ENCODE measurements at places on chromosomes 16 and 17.

DNA sequence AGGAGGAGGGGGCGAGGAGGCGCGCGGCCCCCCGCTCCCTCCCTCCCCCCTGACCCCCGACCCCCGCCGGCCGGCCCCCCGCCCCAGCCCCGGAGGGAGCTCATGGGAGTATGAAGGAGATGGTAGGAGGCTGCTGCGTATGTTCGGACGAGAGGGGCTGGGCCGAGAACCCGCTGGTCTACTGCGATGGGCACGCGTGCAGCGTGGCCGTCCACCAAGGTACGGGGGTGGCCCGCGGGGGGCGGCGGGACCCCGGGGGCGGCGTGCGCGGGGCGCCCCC, 390 bp downstream of the MLLT6 start:
- DNase-seq, result no peak

DNA sequence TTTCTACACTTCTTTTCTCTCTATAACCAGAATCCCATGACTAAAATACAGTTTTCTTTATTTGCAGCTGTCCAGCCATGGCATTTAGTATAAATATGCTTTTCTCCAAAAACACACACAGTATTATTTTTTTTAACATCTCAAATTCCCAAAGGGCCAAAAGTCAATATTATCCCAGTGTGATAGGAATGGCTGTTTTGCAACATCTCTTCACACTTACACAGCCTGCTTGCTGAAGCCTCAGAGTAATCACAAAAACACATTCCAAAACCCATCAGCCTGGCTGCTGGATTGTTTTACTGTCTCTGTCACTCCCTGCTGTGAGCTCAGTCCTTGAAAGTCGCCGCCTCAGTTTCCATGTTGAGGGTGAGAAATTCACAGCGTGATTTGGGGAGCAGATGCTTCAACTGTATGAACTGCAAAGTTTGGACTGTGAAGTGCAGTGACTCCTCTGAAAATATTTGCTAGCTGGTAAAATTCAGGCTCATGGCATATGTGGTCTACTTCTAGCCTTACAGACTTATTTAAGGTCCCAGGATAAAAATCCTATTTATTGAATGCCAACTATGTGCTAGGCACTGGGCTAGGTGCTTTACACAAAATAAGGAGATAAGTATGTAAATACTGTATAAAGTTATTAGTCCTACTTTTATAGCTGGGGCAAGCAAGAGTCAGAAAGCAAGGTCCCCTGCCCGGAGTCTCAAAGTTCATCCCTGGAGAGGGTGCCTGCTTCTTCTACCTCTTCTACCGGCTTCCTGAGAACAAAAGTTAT, 116.5 kb downstream of the SOCS1 start:
- DNase-seq, result no peak

DNA sequence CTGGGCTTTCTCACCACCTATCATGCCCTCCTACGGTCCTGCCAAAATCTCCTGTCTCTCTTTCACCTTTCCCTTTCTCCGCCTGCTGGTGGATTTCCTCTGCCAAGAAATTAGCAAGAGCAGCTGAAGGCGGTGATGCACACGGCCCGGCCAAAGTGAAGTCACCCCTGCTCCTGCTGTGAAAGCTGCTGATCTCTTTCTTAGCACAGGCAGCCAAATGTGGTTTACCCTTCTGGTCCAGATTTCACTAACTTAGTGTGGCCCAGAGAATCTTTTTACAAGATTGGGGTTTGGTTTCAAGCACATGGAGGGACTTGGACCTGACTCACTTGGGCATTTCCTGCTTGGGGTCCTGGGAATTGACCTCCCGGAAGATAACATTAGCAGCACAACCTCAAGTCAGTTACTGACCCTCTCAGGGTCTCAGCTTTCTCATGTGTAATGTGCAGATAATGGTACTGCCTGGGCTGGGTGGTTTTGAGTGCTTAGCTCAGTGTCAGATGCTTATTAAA, 155.7 kb downstream of the SOCS1 start:
- DNase-seq, result no peak

GRCh38 chr16:81629034-81629802, 149.9 kb upstream of the PLCG2 start:
- DNase-seq, result no peak

GRCh38 chr17:65406552-65406951, 154.9 kb downstream of the AXIN2 start:
- DNase-seq, result no peak

DNA sequence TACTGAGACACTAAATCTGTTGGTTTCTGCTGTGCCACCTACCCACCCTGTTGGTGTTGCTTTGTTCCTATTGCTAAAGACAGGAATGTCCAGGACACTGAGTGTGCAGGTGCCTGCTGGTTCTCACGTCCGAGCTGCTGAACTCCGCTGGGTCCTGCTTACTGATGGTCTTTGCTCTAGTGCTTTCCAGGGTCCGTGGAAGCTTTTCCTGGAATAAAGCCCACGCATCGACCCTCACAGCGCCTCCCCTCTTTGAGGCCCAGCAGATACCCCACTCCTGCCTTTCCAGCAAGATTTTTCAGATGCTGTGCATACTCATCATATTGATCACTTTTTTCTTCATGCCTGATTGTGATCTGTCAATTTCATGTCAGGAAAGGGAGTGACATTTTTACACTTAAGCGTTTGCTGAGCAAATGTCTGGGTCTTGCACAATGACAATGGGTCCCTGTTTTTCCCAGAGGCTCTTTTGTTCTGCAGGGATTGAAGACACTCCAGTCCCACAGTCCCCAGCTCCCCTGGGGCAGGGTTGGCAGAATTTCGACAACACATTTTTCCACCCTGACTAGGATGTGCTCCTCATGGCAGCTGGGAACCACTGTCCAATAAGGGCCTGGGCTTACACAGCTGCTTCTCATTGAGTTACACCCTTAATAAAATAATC, 14.6 kb downstream of the STH start:
- no peak for DNase-seq

DNA sequence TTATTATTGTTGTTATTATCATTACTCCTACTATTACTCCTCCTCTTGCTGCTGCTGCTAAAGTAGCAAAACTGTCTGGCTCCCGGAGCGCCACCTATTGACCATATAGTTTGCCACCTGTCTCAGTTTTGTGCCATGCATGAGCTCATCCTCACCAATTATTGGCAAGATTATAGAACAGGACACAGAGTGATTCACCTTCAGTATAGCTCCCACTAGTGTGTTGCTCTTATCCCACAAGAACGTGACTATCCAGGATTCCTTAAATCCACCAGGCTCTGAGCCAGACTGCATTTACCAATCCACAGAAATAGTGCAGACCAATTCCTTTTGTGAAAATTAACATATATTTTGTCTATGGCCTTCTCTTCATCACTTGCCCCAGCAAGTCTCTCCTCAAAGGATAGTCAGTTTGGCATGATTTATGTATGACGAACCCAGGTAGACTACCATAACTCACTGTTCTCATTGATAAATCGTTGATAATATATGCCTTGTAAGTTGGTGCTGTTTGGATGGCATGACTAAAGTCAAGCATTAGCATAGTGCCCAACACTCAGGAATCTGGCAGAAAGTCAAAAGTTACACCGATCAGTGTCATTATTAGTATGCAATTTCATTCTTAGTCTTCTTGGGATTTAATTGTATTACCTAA, 405.5 kb upstream of the HSBP1 start:
- no peak for DNase-seq

GRCh38 chr17:36535669-36536081, 888 bp downstream of the PIGW start:
- no peak for DNase-seq

DNA sequence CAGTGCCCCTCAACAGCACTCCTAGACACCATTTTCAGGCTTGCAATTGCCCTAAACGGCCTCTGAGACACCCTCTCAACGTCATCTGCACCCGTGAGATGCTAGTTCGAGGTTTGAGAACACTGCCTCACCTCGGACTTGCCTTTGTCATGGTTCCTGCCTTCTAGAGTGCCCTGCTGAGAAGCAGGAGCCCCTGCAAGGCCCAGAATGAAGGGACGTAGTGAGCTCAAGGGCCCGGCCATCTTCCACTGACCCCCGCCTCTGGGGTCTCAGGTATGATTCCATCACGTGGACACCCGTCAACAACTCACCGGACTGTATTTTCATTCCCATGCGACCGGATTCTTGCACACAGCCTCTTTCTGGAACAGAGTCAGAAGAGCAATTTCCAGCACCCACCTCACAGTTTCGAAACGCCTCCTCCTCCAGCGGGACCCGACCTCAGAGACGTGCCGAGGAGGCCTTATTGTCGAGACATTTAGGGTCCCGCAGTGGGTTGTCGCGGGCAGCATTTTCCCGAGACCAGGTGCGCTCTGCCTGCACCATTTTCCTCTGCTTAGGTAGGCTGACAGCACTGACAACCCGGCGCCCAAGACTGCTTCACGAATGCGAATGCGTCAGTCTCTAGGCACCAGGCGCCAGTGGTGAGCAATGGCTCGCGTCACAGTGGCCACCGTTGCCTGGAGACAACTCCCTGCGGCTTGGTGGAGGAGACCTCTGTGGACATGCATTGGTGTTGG, 999.9 kb downstream of the KCNJ18 start:
- no peak for DNase-seq

GRCh38 chr17:57086069-57086930, 1.3 kb downstream of the AKAP1 start:
- DNase-seq, result no peak

- no peak for DNase-seq
Observed at GRCh38 chr16:50667497-50668367, 13.4 kb downstream of the SNX20 start.

DNA sequence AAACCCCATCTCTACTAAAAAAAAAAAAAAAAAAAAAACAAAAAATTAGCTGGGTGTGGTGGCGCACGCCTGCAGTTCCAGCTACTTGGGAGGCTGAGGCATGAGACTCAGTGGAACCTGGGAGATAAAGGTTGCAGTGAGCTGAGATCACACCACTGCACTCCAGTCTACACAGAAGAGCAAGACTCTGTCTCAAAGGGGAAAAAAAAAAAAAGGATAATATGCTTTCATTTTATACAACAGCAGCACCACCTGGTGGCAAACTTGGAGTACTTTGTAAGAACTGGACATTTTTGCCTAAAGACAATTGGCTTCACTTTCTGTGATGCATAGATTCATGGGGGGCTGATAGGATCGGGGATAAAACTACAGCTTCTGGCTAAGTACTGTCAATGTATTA, 8.5 kb downstream of the CHTF8 start:
- no peak for DNase-seq

- no peak for DNase-seq
Observed at GRCh38 chr16:80541306-80541694, 507 bp downstream of the DYNLRB2 start.

- no peak for DNase-seq
Observed at GRCh38 chr17:3956327-3956957, 7.8 kb downstream of the ATP2A3 start.

DNA sequence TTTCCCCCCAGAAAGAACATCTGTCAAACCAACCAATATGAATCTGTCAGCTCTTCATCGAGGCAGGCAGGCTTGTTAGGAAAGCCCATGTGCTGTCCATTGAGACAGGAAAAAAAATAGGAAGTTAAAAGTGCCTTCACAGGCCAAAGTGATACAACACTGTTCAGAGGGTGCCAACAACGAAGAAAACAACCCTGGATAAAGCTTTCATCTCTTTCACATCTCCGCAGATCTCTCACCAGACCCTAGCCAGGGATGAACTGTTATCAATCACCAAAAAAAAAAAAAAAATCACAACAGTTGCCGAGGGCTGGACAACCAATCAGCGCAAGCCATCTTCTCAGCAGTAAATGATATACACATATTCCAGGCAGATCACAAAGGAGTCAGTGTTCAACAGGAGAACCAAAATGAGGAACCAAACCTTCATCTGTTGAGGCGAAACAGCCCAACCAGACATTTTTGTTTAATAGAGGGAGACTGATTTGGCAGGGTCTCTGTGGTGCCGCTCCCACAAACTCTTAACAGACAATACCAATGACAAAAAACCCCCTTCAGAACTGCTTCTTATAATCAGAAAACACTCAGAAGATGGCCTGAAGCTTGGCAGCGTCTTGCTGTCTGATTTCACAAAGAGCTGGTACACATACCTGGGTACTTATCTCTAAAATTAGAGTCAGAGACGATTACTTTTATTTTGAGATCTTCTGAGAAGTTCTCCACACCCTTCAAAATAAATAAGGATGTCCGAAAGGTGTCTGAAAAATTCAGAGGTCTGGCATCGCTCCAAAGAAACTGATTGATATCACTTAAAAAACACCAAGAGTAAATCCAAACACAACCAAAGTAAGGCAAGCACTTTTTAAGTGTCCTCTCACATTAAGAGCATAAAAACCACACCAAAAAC, 1.8 kb downstream of the MAP3K14 start:
- no peak for DNase-seq

DNA sequence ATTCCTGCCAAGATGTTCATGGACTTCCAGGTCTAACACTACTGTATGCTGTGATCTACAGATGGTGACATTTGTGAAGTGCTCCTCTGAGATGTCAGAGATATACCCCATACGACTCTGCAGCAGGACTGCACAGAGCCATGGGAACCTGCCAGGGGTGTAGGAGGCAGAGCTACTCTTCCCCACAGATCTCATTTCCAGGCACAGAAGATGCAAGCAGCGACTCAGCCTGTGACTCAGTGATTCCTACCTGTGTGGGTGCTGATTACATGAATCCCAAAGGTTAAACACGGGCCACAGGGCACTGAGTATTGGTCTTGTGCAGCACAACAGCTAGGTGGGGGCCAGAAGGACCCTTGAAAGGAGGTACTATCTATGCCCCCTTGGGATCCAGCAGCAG, 137.0 kb upstream of the SOX9 start:
- no peak for DNase-seq

DNA sequence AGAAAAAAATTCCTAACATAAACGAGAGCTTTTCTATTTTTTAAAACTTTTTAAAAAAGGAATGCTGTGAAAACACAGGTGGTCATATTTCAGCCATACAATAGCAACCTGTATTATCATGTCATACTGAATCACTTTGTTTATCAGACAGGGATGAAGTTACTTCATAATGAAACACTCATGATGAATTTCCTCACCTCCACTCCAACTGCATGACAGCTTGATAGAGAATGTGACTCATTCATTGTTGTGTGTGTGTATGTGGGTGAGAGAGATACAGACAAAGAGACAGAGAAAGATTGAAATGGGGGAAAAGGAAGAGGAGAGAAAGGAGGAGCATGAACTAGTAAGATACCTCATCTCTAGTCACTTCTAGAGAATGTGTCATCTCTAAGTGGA, 109.0 kb downstream of the SYCE1L start:
- DNase-seq, result no peak

GRCh38 chr17:57518587-57519581, 226.2 kb downstream of the CCDC182 start:
- no peak for DNase-seq

GRCh38 chr16:74999219-74999608, 390 bp downstream of the ZNRF1 start:
- no peak for DNase-seq

Measured in NCI-H2081 treated with DMSO at 0.1 percent for 48 hours (cell line).